ENCODE measurements at places on chromosomes 13 and 19.

GRCh38 chr13:41488124-41488523 lies 30.8 kb downstream of the RGCC start:
- no peak for DNase-seq

- peak; percentile 84 for DNase-seq
Observed at GRCh38 chr13:41060724-41061074, 610 bp upstream of the WBP4 start.

GRCh38 chr19:10815969-10816644 lies 19.9 kb downstream of the TMED1 start:
- DNase-seq, result no peak

- DNase-seq, result no peak
Observed at GRCh38 chr13:67651908-67652465, 421.9 kb upstream of the PCDH9 start.

DNA sequence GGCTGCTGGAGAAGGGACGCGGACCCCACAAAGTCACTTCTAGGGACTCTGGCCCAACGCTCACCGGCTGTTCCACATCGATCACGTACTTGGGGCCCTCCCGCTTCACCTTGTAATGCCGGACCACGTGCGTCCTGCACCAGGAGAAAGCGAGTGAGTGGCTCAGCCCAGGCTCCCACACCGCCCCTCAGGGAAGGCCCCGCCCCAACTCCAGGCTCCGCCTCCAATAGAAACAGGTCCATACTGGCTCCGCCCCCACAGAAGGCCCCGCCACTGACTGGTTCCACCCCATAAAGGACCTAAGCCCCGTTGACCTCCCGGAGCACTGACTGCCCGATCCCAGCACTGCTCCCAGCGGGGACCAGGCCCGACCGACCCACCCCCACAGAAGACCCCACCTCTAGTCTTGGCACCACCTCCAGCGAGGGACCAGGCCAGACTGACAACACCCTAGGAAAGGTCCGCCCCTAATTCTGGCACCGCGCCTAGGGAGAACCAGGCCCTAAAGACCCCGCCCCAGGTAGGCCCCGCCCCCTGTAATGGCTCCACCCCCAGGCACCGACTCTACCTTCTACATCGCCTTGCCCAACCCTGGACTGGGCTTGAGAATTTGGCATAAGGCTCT lies 11.3 kb downstream of the STAP2 start:
- DNase-seq, result peak; percentile 63

GRCh38 chr19:40162104-40162503 lies 29.1 kb upstream of the MAP3K10 start:
- no peak for DNase-seq

GRCh38 chr19:35978271-35978670 lies 16.7 kb upstream of the SDHAF1 start:
- no peak for DNase-seq

DNA sequence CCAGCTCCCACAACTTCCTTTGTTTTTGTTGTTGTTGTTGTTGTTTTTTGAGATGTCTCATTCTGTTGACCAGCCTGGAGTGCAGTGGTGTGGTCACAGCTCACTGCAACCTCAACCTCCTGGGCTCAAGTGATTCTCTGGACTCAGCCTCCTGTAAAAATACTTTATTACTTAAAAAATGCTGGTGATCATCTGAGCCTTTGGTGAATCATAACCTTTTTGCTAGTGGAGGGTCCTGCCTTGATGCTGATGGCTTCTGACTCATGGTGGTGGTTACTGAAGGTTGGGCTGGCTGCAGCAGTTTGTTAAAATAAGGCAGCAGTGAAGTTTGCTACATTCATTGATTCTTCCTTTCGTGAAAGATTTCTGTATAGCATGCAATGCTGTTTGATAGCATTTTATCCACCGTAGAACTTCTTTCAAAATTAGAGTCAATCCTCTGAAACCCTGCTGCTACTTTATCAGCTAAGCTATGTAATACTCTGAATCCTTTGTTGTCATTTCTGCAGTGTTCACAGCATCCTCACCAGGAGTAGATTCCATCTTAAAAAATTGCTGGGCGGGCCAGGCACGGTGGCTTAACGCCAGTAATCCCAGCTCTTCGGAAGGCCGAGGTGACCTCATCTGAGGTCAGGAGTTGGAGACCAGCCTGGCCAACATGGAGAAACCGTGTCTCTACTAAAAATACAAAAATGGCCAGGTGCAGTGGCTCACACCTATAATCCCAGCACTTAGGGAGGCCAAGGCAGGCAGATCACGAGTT lies 18.0 kb downstream of the ARHGAP35 start:
- peak; percentile 93 for DNase-seq

- no peak for DNase-seq
Observed at GRCh38 chr19:29546583-29547190, 20.9 kb downstream of the VSTM2B start.

DNA sequence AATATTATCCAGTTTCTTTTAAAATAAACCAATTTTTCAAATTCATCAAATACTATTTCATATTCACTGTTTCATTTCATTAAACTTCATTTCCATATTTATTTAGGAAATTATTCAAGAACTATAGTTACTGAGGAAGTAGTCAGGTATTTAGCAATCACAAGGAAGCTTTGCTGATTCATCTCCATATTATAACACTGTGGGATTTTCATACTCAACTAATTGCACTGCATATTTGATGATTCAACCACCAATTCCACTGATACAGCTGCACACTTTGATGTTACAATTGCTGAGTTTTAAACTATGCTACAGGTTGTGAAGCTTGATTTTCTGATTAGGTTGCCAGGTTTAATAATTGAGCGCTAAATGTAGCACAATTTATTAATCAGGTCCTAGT lies 556.8 kb upstream of the SLITRK1 start:
- peak; percentile 55 for DNase-seq

DNA sequence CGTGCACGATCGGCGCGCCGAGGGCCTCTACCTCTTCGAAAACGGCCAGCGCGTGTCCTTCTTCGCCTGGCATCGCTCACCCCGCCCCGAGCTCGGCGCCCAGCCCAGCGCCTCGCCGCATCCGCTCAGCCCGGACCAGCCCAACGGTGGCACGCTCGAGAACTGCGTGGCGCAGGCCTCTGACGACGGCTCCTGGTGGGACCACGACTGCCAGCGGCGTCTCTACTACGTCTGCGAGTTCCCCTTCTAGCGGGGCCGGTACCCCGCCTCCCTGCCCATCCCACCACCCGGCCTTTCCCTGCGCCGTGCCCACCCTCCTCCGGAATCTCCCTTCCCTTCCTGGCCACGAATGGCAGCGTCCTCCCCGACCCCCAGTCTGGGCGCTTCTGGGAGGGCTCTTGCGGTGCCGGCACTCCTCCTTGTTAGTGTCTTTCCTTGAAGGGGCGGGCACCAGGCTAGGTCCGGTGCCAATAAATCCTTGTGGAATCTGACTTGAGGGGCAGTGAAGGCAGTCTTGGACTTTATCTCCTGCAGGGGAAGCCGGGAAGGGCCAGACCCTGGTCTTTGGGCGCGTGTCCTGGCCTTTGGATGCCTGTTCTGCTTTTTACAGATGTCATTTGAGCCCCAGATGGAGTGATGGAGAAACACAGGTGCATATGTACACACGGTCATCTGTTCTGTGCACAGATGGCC lies 2.2 kb downstream of the CLEC11A start:
- no peak for DNase-seq

DNA sequence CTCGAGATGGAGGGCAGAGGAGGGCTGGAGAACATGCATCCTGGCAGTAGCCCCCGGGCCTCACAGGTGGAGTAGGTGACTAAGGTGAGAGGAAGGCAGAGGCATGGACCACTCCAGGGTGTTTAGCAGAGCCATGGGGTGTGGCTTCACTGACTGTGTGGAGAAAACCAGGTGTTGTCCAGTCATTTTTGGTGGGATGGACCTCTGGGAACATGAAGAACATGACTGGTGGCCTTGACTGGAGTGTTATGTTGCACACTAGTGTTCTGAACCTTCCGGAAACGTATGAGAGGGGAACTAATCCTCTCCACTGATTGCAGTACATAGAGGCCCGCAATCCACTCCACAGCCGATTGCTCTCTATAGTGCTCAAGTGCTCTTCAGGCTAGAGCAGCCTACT lies 16.9 kb downstream of the MED26 start:
- DNase-seq, result no peak

DNA sequence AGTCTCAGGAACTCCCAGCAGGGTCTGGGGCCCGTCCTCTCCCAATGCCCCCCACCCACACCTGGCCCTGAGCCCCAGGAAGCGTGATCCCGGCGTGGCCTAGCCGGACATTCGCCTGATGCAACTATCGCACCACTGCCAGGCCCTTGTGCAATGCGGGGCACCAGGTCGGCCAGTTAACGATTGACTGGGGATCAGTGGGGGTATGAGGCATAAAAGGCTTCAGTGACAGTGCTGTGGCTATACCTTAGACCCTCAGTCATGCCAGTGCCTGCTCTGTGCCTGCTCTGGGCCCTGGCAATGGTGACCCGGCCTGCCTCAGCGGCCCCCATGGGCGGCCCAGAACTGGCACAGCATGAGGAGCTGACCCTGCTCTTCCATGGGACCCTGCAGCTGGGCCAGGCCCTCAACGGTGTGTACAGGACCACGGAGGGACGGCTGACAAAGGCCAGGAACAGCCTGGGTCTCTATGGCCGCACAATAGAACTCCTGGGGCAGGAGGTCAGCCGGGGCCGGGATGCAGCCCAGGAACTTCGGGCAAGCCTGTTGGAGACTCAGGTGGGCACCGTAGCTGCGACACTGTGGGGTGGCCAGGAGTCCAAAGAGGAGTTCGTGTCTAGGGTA lies at the start of gene ANGPTL8:
Gene ANGPTL8 (plus strand): TSS at position 243 of the 624 bp plus-strand sequence. CDS start 19 bp downstream, at position 262.
- DNase-seq, result no peak

DNA sequence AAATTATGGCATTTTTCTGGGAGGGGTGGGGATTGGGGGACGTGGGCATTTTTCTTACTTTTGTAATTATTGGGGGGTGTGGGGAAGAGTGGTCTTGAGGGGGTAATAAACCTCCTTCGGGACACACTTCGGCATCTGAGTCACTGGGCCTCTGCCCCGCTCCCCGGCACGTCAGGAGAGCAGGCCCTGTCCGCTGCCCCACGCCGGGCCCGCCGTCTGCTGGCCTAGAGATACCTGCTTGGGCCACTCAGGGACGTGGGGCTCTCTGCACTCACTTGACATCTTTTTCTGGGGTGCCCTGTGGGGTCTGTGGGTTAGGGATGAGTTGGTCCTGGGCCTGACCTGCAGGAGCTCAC lies 3.5 kb upstream of the FTL start:
- no peak for DNase-seq

GRCh38 chr19:14434543-14435319 lies 1.6 kb downstream of the PKN1 start:
- DNase-seq, result peak; percentile 69

DNA sequence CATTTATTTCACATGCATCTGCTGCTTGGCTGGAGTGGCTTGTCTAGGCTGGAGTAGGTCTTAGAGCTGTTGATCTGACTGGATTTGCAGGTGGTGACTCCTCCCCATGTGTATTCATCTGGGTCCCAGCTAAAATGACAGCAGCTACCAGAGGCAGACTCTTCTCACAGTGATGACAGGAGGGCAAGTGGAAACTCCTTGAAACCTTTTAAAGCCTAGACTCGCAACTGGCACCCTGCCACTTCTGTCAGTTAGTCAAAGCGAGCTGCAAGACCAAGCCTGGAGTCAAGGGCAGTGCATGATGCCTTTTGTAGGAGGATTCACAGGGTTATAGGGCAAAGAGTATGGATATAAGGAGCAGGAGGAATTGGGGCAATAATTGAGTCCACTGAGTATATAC lies 65.2 kb downstream of the TEX26 start:
- DNase-seq, result no peak

- peak; percentile 78 for DNase-seq
Observed at GRCh38 chr13:110123041-110123809, 183.7 kb downstream of the COL4A1 start.

DNA sequence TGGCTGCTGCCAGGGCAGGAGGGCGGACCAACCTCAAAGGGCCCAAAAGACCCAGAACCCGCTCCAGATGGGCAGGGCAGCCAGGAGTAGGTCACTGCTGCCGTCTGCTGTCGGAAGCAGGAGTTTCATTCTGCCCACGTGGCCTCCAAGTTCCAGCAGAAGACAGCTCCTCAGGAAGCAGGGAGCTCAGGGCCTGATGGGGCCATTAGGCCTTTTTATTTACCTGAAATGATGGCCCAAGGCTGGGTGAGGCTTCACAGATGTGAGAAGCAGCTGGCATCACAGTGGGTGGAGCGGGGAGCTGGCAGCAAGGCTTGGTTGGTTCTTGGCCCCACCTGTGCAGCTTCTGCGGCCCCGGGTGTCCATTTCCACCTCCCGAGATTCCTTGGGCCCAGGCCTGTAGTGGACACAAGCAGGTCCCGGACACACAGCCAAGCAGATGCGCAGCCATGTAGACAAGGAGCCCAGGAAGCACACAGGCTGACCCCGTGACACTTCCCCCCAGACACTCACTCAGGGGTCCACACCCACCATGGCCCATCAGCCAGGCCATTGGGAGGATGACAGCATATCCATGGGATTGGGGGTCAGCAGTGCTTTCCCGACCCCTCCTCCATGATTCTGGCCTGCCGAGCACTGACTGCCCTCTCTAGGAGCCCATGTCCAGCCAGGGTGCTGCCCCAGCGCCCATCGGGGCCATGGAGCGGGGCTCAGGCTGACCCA lies 26.4 kb downstream of the C13orf46 start:
- DNase-seq, result no peak

DNA sequence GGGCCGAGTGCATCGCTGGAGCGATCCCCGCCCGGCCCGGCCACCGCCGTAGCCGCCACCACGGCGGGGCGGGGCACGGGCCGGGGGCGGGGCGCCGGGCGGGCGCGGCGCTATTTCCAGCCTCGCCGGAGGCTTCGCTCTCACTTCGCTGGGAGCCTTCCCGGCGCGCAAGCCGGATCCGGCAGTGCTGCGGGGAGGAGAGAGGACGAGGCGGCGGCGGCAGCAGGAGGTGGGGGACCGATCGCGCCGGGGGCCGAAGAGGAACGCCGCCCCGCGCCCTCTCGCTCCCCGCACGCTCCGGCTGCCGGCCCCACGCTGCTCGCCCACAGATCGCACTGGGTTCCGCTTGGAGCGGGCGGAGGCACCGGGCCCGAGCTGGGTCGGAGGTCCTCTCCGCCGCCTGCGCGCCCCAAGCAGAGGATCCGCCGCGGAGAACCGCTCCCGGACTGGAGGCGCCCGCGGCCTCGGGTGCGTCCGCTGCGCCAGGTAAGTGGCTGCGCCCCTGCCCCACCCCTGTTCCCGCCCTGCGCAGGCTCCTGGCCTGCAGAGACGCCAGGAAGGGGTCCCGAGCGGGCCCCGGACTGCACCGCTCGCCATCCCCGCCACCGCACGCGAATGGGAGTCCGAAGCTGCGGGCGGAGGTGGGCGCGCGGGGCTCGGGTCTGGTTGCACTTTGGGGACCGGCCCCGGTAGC lies at the start of gene CHST8:
Gene CHST8 (plus strand): TSS at position 143 of the 694 bp plus-strand sequence. CDS start 67,309 bp downstream, outside the sequence.
- no peak for DNase-seq

GRCh38 chr19:50909240-50910070 lies 1.7 kb downstream of the KLK4 start:
- DNase-seq, result no peak

- DNase-seq, result no peak
Observed at GRCh38 chr13:46491641-46492040, 61.3 kb upstream of the LRCH1 start.

DNA sequence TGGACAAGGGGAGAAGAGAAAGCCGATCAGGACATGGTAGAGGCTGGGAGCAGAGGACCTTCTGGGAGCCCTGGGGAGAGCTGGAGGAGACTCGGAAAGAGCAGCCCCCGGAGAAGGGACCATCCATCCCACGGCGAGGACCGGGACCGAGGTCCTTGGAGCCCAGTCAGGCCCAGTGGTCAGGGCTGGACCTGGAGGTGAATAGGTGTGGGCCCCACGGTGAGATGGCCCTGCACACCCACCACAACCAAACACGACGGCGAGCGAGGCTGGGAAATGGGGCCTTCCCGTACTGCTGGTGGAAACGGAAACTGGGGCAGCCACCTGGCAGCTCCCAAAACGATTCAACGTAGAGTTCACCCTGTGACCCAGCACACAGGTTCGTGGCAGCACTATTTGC lies 3.7 kb upstream of the NTN5 start:
- no peak for DNase-seq
